Frontal cortex (tissue), 4 donors: ENCODE measurements at places on chromosomes 7 and 10.

GRCh38 chr7:38060116-38060515, 117.9 kb upstream of the STARD3NL start:
- DNase-seq, result no peak

GRCh38 chr7:136870866-136871487, 2.5 kb downstream of the CHRM2 start:
- DNase-seq, result no peak

GRCh38 chr10:20970044-20970443, 72.9 kb upstream of the NEBL start:
- DNase-seq, result no peak

- no peak for DNase-seq
Measured at GRCh38 chr7:128974241-128974934, 36.7 kb downstream of the IRF5 start.

DNA sequence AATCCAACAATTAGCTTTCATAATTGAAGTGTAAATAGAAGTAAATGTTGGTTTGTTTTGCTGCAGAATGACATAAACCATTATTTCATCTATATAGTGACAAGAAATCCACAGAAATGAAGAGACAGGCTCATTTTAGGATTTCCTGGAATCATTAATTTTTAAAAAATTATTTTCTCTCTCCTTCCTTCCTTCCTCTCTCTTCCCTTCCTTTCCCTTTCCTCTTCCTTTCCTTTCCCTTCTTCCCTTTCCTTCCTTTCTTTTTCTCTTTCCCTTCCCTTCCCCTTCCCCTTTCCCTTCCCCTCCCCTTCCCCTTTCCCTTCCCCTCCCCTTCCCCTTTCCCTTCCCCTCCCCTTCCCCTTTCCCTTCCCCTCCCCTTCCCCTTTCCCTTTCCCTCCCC, 51.2 kb upstream of the KMT2C start:
- DNase-seq, result no peak

DNA sequence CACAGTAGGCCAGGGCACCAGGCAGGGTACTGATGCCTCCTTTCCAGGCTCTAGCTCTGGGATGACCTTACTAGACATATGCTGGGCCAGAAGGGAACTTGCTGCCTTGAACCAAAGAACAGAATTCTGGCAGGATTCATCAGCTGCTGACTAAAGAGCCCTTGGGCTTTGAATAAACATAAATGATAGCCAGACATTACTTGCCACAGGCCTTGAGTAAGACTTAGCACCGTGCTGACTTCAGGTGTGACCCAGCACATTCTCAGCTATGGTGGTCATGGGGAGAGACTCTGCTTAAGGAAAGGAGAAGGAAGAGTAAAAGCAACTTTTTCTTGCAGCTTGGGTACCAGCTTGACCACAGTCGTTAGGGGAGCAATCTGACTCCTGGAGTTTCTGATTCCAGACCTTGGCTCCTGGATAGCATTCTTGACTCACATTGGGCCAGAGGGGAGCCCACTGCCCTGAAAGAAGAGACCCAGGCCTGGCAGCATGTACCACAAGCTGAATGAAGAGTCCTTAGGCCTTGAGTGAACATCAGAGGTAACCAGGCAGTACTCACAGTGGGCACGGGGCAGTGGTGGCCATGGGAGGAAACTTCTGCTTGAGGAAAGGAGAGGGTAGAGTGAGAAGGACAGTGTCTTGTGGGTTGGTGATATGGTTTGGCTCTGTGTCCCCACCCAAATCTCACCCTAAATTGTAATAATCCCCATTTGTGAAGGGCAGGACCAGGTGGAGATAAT, 926.1 kb upstream of the SORCS1 start:
- no peak for DNase-seq

- no peak for DNase-seq
Measured at GRCh38 chr7:95440394-95441038, 5.7 kb upstream of the PON2 start.

GRCh38 chr7:80885757-80886156, 33.1 kb downstream of the SEMA3C start:
- DNase-seq, result no peak

DNA sequence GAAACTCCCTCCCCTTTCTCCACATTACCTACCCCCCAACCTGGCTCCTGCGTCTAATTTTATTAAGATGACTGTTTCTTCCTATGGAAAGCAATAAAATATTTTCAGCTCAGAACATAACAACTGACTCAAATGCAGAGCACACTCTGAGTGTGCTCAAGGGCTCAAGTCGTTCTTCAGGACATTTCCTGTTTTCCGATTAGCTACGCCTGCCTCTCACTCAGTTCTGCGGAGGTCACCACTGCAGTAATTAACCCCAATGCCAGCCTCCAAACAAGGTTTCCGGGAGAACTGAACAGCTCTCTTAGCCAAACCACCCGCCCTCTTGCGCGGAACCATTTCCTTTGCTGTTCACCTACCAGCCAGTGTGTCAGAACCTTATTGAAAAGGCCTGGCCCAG, 19.3 kb downstream of the MYOF start:
- DNase-seq, result no peak

DNA sequence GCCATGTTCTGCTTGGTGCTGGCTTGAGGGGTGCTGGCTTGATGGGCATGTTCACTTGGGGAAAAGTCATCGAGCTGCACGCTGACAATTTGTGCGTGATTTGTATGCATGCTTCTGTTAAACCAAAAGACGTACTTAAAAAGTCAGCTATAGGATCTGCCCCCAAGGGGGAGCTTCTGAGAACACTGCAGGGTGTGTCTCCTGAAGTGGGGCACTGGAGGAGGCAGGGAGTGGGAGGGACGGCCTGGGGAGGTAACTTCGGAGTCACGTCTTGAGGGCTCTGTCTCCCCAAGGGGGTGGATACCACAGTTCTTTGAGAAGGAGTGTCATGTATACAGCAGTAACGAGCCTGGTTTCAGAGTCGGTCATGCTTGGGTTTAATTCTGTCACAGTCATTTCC, 406.5 kb downstream of the PLXNA4 start:
- no peak for DNase-seq

DNA sequence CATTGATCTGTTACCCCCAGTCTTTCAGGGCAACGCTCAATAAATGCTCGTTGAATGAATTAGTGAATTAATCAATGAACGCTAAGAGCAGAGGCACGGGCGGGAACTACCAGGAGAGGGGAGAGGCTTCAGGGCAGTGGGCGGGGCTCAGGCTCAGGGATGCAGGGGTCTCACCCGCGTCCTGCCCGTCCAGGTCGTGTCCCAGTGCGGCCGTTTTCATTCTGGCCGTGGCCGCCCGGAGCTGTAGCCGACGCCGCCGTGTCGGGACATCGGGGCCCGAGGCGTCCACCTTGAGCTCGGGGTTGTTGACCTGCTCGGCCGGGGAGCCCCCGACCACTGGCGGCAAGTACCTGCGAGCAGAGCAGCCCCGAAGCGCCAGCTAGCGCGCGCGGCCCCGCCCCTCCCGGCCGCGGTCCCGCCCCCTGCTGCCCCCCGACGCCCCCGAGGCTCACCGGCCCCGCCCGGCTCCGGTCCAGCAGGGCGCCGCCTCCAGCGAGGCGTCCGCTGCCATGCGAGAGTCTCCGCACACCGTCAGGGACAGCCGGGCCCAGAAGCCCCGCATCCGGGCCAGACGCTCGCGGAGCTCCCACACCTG, 2.8 kb upstream of the GAL3ST4 start:
- peak; percentile 41 for DNase-seq

- DNase-seq, result no peak
Measured at GRCh38 chr7:98334081-98334480, 52.6 kb downstream of the BRI3 start.

DNA sequence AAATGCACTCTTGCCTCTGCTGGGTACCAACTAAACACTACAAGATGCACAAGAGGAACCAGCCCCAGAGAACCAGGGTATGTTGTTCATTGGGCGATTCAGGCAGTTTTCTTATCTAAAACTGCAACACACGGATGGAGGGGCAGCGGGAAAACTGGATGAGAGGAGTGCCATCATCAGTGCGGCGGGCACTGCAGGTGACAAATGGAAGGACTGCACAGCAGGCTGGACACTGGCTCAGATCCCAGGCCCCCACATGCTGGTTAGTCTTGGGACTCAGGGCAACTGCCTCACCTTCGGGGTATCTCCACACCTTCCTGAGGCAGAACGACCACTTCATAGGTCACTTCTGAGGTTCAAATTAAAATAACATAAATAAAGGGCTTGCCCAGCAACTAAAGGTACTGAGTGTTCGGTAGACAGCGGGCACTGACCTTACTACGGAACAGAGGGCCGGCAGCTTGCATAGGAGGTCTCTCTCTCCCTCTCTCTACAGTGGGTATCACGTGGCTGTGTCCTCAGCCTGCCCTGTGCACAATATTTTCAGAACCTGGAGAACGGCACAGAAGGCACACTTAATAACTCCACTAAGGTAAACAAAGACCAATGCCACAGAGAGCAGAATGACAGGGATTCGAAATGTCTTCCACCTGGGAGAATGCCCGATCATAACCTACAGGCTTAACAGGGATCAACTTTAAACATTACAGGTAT, 72.1 kb downstream of the GRB10 start:
- DNase-seq, result no peak

- DNase-seq, result no peak
Measured at GRCh38 chr7:71625545-71625944, 493.6 kb downstream of the GALNT17 start.

GRCh38 chr7:525740-526139, 6.1 kb upstream of the PDGFA start:
- DNase-seq, result no peak

GRCh38 chr10:71285180-71285545, 33.9 kb upstream of the SLC29A3 start:
- peak; percentile 82 for DNase-seq

DNA sequence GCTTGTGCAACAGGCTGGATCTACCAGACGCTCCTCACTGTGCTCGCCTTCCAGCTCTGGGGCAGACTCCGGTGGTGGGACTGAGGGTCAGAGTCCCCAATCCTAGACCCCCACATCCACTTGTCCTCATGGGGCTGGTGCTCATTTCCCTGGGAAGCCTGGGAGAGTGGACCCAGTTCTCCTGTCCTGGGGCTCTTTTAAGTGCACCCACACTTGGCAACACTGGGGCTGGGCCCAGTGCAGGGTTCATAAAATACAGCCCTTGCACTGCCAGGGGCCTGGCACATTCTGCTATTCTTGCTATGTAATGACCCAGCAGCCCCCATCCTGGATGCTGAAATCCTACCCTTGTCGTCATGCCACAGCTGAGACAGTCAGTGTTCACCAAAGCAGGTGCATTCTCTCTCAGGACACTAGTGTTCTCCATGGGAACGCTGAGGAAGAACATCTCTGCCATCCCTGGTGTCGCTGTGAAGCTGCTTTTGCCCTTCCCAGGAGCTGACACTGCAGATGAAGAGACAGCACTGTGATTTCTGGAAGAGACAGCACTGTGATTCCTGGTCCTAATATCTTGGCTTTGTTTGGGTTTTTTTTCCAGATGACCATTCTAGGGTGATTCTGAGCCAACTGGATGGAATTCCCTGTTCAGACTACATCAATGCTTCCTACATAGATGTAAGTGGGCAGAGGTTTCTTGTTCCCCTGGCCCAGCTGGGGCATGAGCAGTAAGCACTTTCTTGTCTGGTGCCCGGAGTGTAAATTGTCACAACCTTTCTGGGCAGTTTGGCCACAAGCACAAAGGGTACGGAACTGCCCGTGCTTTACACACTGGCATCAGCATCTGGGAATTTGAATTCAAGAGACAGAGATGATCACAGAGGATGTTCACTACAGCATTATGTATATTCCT, 65.6 kb downstream of the MKI67 start:
- no peak for DNase-seq

- no peak for DNase-seq
Measured at GRCh38 chr10:35351021-35351420, 14.7 kb downstream of the CCNY start.

GRCh38 chr7:37947941-37948210, 27.4 kb downstream of the EPDR1 start:
- DNase-seq, result no peak

DNA sequence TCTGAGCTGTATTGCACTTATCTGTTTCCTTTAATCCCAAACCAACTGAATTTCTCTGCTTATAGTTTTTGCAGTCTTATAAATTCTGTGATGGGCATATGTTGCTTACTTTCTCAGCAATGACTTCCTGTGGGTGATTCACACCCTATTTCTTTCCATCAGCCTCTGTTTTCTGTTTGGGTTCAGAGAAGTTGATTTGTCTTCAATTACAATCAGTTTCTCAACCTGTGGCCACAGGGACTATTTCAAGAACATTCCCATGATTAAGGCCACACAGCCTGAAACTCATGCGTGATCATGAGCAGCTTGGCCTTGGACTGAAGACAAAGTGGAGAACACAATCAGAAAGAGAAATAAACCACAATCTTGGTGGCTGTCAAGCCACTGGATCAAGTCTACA, 1174.6 kb upstream of the C7orf33 start:
- no peak for DNase-seq

DNA sequence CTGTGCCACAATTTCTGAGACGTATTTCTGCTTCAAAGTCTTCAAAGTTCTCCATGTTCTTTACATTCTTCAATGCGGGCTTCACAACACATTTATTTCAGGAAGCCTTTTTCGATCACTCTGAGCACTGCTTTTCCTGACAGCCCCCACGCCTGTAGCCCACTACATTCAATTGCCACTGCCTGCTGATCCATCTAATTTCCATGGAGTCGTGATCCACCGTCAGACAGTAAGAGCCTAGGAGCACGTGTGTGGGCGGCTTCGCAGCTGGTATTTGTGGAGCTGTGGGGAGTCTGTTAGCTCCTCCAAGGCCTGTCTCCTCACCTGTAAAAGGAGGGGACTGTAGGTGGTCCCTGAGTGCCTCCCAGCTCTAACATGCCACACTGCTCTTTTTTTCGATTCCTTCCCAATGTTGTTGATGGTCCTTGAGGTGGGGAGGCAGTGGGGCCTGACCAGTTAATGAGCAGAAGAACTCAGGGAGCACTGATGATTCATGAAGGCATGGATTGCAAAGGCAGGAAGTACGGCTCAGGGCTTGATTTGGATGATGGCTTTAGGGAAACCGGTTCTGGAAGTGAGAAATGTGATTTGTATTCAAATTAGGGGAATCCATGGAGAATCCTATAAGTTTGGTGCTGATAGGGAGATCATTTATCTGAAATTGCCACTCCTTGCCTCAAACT, 401.1 kb upstream of the PODXL start:
- DNase-seq, result no peak

DNA sequence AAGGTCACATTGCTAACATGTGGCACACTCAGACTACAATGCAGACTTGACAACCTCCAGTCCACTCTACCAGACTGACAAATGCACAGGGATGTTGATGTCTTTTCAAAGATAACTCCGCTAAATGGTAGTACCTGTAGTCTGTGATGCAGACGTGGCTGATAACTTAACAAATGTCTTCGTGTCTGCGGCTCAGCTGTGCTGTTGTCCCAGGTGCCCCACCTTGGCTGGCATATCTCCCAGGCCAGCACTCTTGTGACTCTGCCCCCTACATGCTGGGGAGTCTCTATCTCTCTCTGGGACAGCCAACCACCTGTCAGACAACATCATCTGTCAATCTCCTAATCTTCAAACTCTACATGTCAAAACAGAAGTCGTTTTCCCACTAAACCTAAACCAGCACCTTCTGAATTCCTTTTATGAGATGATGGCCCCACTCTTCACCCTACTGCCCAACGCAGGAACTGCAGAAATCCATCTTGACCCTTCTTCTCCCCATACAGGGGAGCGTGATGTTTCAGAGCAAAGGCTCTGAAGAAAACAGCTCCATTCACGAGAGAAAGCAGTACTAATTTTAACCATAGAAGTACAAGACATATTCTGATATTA, 156.4 kb downstream of the USP6NL start:
- no peak for DNase-seq
